ENCODE measurements at places on chromosomes 6 and 20.

- DNase-seq: no peak
Observed at GRCh38 chr20:49236301-49236700, 17.1 kb downstream of the DDX27 start.

- DNase-seq: peak; percentile 40
Observed at GRCh38 chr6:135935941-135936601, 84.6 kb downstream of the PDE7B start.

DNA sequence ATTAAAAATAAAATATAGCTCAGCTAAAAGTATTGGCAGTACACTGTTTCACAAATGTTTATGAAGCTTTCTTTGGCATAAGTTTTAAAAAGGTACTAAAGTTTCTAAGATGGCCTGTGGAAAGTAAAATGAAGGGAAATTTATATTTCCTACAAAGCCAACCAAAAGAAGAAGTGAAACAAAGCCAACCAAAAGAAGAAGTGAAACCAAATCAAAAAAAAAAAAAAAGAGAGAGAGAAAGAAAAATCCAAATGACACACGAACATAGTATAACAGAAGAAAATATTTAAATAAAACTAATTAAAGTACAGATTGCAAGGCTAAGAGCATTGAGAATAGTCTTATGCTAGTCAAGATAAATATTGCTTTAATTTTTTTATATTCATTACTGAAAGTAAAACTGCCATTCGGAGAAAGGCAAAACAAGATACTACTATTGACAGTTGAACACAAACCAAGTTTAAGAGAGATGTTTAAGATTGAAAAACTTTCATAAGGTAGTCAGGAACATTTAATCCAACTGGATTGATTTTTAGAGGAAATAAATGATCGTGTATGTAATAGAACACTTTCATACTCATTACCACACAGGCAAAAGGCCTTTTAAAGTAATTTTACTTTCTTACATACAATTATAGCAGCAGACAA is 12.8 kb upstream of the KHDRBS2 start:
- DNase-seq: no peak

DNA sequence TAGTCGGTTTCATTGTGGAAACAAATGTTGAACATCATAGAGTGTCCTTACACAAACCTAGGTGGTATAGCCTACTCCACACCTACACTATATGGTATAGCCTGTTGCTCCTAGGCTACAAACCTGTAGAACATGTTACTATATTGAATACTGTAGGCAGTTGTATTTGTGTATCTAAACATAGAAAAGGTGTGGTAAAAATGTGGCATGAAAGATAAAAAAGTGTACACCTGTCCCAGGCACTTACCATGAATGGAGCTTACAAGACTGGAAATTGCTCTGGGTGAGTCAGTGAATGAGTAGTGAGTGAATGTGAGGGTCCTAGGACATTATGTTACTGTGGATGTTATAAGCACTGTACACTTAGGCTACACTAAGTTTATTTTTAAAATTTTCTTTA is 103.0 kb downstream of the ZFAND3 start:
- DNase-seq: no peak

GRCh38 chr6:5776706-5777390 is 229.9 kb downstream of the NRN1 start:
- no peak for DNase-seq

DNA sequence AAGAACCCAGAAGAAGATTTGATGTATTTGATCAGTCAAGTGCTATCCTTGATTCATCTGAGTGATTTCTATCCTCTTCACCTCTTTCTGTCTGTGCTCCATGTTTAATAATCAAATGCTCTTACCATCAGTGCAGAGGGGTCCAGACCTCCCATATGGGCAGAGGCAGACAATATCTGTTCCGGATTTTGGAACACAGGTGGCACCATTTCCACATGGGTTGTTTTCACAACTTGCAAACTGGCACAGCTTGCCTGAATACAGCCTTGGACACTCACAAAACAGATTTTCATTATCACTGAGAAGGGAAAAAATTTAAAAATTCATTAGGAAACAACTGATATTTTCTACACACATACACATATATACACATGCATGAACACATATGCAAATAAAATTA is 228.5 kb downstream of the PHF3 start:
- no peak for DNase-seq

GRCh38 chr6:64415926-64416325 is 780.3 kb downstream of the PHF3 start:
- DNase-seq: no peak

DNA sequence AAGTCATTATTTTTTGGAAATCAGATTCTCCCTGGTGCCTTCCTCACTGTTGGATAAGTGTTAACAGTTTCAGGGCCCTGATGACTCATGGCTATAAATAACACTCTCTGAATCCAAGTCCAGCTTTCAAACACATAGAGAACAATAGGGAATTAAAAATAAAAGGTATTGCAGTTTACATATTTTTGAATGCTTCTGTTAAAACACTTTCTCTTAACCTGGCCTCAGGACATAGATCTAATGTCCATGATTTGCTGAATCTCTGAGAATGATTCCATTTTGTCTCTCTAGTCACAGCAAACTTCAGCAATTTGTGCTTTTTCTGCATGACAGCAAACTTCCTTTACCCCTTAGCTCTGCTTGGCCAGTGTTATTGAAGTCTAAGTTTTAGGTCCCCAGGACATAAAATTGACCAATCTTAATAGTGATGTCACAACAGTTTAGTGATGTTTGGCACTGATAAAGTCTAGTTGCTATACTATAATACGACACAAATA is 1192.4 kb upstream of the CITED2 start:
- DNase-seq: no peak

DNA sequence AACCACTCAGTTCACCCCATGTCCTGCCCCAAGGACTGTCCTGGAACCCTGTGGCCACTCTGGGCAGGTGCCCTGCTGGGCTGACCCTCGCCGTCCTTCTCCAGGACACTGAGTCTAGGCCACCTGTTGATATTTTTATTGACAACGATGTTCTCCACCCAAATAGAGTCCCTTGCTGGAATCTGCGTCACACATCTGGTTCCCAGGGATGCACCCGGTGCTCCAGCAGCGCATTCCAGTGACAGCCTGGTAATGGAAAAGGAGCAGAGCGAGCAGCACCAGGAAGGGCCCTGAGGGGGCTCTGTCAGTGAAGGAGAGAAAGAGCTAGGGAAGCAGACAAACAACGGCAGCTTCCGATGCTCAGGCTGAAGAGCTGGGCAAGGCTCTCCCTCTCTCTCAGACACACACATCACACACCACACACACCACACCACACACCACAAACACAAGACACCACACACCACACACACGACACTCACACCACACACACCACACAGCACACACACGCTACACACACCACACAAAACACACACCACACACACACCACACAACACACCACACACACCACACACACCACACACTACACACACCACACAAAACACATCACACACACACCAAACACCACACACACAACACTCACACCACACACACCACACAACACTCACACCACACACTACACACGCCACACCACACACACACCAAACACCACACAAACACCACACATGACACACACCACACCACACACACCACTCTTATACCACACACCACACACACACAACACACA is 117.9 kb upstream of the THBS2 start:
- no peak for DNase-seq

- DNase-seq: no peak
Observed at GRCh38 chr6:68572525-68572924, 62.6 kb upstream of the ADGRB3 start.

DNA sequence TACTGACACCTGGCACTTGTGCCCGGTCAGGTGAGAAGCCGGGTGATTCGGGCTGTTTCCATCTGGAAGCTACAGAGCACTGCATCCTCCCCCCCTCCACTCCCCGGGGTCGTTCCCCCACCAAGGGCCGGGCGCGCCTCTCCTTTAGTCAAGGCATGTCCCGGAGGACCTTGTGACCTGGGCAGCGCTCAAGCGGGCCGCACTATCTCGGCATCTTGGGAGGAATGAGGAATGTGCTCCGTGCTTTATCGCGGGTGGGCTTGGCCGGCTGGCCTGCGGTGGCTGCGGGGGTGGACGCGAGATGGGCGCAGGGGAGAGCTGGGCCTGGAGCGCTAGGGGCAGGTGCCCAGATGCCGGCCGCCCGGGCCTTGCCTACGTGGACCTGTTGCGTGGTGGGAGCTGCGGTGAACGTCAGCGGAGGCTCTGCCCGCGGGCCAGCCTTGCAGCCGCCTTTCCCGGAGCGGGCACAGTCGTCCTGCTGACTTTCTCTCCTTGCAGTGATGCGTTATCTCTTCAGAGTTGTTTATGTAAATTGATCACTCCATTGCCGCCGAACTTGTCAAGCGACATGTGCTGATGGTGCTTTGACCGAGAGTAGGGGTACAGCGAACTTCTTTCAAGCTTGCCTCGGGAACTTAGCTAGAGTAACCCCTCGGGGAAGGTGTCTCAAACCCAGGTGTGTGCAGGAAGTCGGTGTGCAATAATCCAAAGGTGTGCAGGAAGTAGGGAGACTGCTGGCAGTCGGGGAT is 1.1 kb downstream of the LRRC1 start:
- no peak for DNase-seq

- DNase-seq: no peak
Observed at GRCh38 chr20:36002855-36003254, 34.5 kb downstream of the CNBD2 start.

GRCh38 chr6:104642871-104643270 is 216.8 kb downstream of the HACE1 start:
- DNase-seq: no peak

GRCh38 chr6:140138311-140139010 is 764.0 kb upstream of the CITED2 start:
- no peak for DNase-seq

- no peak for DNase-seq
Observed at GRCh38 chr6:144007478-144008119, 460 bp downstream of the PLAGL1 start.

GRCh38 chr6:138601128-138601527 is 101.8 kb upstream of the NHSL1 start:
- no peak for DNase-seq

DNA sequence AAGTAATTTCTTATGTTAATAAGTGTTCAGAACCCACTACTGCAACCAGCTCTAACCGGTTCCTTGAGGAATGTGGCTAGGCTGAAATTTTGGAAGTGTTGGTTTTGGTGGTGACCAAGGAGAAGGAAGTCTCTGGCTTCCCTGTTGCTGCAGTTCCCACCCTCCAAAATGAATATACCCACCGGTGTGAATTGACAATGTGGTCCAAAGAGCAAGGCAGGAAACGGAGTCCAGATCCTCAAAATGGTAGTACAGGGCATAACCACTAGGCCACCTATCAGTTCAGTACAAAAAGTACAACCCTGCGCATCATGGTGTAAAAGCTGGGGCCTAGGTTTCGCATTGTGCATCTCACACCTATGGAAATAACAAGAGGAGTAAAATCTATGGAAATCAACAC is 2.8 kb downstream of the ADNP start:
- no peak for DNase-seq

DNA sequence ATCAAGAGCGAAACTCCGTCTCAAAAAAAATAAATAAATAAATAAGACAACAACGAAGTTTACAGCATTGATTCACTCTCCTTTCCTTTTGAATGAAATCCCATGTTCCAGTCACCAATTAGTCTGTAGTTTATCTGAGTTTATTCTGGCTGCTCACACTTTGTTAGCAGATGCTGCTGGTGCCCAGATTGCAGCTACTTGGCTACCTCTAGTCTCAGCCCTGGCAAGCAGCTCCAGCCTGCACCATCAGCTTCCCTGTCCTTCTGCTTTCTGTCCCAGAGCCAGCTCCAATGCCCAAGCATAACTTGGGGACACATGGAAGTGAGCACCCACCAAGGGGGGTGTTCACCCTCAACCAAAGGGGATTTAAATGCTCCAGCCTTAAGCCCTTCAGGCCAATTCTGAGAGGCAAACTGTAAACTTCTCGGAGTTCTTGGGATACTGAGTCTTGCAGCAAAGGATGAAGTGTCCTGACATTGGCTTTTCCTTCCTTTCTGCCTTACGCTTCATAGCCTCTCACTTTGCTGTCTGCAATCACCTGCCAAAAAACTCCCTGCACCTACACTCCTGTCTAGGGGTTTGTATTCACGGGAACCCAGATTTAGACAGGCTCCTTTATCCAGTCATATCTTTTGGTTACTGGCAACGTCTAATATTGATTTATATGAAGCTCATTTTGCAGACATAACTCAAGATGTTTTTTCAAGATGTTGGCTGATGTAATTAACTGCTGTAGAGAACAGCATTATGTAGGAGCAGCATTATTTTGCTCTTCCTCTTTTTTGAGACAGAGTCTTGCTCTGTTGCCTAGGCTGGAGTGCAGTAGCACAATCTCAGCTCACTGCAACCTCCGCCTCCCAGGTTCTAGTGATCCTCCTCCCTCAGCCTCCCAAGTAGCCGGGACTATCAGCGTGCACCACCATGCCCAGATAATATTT is 9.8 kb upstream of the TASP1 start:
- DNase-seq: no peak

DNA sequence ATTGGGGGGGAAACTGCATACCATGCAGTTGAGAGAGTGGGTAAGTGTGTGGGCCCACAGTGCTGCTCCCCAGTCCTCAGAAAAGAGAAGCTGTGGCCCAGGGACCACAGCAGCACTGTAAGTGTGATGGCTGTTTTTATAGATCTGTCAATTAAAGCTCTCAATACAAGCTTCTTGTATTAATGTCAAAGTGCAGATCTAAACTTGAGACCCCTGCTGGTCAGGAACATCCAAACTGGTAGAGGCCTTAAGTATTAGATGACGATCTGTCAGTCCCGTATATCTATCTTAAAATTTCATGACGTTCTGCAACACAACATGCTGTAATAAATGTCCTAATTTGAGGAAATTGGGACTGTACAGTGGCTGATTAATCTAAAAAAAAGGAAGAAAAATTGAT is 74.8 kb downstream of the TULP4 start:
- DNase-seq: no peak

DNA sequence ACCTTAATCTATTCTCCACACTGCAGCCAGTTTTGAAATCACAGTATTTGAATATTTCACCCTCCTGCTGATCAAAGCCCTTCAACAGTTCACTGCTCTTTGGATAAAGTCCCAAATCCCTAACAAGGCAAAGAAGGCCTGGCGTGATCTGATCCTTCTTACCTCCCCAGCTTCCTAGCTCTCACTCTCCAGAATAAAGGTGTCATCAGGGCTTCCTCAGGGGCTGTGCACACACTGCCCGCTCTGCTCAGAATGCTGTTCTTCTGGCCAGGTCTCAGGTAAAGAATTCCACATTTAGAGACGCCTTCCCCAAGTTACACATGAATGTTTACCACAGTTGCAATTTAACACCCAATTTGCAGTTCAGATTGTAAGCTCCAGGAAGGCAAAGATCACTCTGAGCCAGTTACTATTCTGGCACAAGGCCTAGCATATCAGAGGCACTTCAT is 58.9 kb upstream of the MCM9 start:
- no peak for DNase-seq

GRCh38 chr20:16821211-16822089 is 73.3 kb downstream of the OTOR start:
- DNase-seq: no peak

DNA sequence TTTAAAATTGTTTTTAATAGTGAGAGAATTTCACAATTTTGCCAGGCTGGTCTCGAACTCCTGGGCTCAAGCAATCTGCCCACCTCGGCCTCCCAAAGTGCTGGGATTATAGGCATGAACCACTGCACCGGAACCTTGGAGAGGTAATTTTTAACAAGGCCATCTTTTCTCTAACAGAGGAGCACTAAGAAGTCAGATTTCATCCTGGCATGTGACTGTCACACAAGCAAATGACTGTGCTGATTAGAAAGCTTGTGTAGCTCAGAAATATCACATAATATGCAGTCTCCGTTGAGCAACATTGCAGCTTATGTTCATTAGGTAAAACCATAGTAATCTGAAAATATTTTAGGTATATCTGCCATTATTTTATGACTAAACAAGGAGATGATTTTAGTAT is 156.0 kb downstream of the CCDC170 start:
- DNase-seq: no peak

GRCh38 chr20:37352608-37352980 is 6.7 kb downstream of the SRC start:
- no peak for DNase-seq
